ENCODE measurements at places on chromosomes 2 and 18. TPM values are rescaled to one million over a fixed set of nuclear protein-coding genes. Genes with fewer than 3 reads are reported as not detected.

Gene FHOD3
- 0.32 TPM for total RNA-seq

Gene CLEC4F
- not detected for total RNA-seq

Gene RAPGEF4
- total RNA-seq, result 15.0 TPM

Gene ANKRD30BL
- not detected for total RNA-seq

Gene CEP68
- total RNA-seq, result 16.0 TPM

Gene ANO7
- 0.15 TPM for total RNA-seq

Gene SERPINB10
- 0.32 TPM for total RNA-seq

Gene IL1RL1
- total RNA-seq, result 68.5 TPM

Gene SERPINB13
- not detected for total RNA-seq

Gene NYAP2
- total RNA-seq, result not detected

Gene EPG5
- total RNA-seq, result 9.1 TPM

Gene CABYR
- 2.9 TPM for total RNA-seq

Gene MYCN
- 0.65 TPM for total RNA-seq

Gene OTOS
- not detected for total RNA-seq

Gene PLGLB2
- total RNA-seq, result 0.32 TPM

Gene HOXD9
- total RNA-seq, result 1.3 TPM

Gene IL36G
- total RNA-seq, result not detected

Gene CYS1
- not detected for total RNA-seq

Gene DSG4
- total RNA-seq, result not detected

Gene DSG3
- not detected for total RNA-seq

Gene HAUS1
- 141 TPM for total RNA-seq

Gene CETN1
- not detected for total RNA-seq

Gene TNFAIP6
- total RNA-seq, result 0.91 TPM

Gene DSC3
- total RNA-seq, result 1.3 TPM

Gene IL1RN
- not detected for total RNA-seq

Gene ZNF804A
- under 0.01 TPM for total RNA-seq

Gene ABCG5
- total RNA-seq, result not detected

Gene GPR45
- not detected for total RNA-seq

Gene C2orf42
- total RNA-seq, result 11.0 TPM

Gene MC4R
- not detected for total RNA-seq

Gene DNMT3A
- 28.6 TPM for total RNA-seq

Gene RUFY4
- total RNA-seq, result not detected

Gene CDH19
- not detected for total RNA-seq

Gene LRRC30
- not detected for total RNA-seq

Gene PKDCC
- 12.3 TPM for total RNA-seq

Gene THSD7B
- not detected for total RNA-seq

Gene CCDC68
- 1.3 TPM for total RNA-seq

Gene ATG9A
- total RNA-seq, result 31.2 TPM

Gene CCL20
- 0.65 TPM for total RNA-seq

Gene MARCO
- not detected for total RNA-seq

Gene STARD6
- total RNA-seq, result not detected

Gene CSRNP3
- 0.46 TPM for total RNA-seq

Gene EPB41L3
- 169 TPM for total RNA-seq

Gene ERBB4
- total RNA-seq, result under 0.01 TPM

Gene PLEK
- under 0.01 TPM for total RNA-seq

Gene TUBA3E
- not detected for total RNA-seq

Gene VWC2L
- total RNA-seq, result not detected

Gene TMEM200C
- total RNA-seq, result 2.3 TPM
